Occipital lobe (tissue), 3 donors: ENCODE measurements at places on chromosomes 7 and 10.

- DNase-seq: no peak
Observed at GRCh38 chr10:6738112-6738768, 158.2 kb upstream of the PRKCQ start.

DNA sequence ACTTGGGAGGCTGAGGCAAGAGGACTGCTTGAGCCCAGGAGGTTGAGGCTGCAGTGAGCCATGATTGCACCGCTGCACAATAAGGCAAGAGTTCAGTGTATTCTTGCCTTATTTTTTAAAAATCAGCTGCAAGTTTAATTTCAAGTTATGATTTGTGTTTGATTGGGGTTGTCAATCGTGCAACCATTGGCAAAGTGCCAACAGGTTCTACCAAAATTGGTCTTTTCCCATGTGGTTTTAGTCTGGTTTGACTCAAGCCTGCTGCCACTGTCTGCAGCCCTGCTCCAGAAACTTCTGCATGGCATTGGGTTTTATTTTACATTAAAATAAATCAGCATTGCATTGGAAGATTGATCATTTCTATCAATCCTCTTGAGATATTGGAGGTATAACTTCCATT is 72.7 kb downstream of the PTPRE start:
- DNase-seq: no peak

GRCh38 chr7:81447351-81447952 is 322.4 kb downstream of the HGF start:
- DNase-seq: no peak

GRCh38 chr7:38020121-38020785 is 99.8 kb downstream of the EPDR1 start:
- no peak for DNase-seq

DNA sequence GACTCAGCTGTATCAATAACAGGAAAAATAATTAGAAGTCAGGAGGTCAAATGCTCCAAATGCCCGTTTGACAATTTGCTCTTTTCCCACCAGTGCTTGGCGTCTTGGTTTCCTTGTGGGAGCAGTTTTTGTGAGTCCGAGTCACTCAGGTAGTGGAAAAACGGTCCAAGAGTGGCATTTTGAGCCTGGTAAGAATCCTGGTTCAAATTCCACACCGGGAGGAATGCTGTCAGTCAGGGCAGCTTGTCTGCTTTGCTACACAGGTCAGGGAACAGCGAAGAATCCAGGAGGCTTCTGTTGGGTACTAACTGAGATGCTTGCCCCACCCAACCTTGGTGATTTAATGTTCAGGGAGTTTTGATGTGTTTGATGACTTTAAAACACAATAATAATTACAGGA is 209.5 kb downstream of the HERPUD2 start:
- no peak for DNase-seq

DNA sequence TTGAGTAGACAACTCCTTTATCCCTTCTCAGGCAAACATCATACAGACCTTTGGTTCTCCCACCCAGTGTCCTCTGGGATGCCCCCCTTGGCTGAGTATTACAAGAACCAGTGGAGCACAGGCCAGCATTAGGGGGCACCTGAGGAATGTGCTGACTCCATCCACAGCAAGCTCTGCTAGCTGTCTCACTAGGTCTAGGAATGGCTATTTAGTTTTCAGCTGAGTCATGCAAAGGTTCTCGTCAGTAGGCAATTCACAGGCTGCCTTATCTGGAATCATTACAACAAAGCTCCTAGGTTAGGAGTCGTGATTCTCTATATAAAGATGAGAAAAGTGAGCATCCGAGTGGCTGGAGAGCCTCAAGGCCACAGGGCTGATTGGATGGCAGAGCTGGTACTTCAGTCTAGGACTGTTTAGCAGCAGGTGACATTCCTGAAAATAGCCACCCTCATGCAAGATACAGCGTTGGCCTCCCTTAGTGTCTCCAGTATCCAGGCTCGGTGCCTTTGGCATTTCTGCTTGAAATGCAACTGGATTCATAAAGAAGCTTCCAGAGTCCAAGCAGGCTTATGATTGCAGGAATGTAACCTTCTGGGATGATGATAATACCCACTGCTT is 75.8 kb downstream of the CDCA7L start:
- DNase-seq: no peak

- no peak for DNase-seq
Observed at GRCh38 chr7:80047856-80048459, 86.7 kb upstream of the GNAI1 start.

- no peak for DNase-seq
Observed at GRCh38 chr7:155280446-155281397, 17.0 kb upstream of the INSIG1 start.

DNA sequence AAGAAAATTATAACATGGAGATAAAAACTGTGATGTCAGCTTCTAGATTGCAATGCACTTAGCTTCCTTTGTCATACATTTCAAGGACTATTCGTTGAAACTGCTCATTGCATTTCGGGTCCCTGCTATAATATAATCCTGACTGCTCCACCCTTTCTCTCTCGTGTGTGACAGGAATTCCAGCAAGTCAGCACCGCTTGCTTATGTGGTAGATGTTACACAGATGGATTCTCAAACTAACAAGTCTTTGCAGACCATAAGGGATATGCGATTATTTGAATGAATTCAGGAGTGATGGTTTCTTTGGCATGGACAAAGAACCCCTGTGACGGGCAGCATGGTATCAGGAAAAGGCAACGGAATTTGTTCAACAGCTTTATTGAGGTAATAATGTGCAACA is 184.0 kb downstream of the GRID1 start:
- DNase-seq: no peak

DNA sequence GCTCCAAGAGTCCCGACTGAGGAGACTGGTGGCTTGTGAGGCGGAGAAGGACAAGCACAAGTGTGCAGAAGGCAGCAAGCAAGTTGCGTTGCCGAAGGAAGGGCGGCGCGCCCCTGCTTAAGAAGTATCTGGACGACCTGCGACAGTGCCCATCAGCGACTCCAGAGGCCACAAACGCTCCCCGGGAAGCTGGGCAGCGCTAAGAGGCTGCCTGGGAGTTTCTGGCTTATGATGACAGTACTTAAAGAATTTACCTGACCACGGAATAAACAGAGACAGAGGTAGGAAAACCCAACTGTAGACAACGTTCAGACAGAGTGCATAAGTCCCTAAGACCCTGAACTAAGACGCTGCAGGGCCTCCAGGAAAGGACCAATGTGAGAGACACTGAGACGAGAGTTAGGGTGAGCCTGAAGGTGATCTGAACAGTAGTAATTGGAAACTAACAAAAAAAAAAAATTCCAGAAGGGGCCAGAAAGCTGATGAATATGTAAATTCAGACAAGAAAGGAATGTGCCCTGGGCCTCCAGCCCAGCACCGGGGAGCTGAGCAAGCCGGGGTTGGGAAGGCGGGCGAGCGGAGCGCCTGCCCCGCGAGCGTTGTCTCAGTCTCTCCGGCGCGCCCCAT is 1.0 kb downstream of the OSBPL3 start:
- DNase-seq: no peak

GRCh38 chr7:157472311-157473050 is 135.7 kb downstream of the DNAJB6 start:
- no peak for DNase-seq

DNA sequence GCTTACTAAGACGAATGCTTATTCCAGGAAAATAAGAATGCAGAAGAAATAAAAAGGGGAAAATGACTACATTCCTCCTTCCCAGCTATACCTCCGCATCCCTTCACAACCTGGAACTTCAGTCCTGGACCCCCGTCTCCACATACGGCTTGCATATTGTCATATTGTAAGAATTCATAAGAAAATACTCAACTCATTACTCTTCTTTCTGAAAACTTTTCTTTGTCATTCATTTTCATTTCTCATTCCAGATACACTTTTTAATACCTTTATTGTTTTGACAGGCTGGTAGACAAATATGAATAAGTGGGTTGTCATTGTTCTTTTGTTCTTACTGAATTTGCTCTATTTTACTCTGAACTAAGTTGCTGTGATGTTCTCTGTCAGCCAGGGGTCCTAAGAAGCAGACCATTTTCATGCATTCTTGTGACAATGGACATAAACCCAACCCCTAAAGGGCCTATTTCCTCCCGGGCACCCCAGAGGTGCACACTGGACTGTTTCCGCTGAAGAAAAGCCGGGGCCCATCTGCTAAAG is 23.3 kb upstream of the SFTPA2 start:
- no peak for DNase-seq

- DNase-seq: no peak
Observed at GRCh38 chr10:52027055-52027705, 286.9 kb upstream of the DKK1 start.

GRCh38 chr10:120473593-120473992 is 16.6 kb downstream of the PLPP4 start:
- no peak for DNase-seq

DNA sequence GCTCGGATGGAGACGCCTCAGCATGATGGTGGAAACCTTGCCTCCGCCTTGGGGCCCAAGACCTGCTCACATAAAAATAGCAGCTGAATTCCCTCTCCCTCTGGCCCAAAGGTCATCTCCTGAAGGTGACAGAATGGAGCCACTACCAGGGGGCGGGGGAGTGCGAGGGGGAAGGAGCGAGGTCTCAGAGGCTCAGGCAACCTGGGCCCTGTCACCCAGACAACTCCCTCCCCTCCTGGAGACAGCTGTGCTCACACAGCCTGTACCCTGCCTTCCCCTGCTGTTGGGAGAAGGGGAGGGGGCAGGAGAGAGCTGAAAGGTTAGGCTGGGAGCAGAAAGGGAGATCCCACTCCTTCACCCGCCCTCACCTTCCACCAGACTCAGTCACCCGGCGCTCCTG is 173.0 kb upstream of the RHEB start:
- DNase-seq: no peak

DNA sequence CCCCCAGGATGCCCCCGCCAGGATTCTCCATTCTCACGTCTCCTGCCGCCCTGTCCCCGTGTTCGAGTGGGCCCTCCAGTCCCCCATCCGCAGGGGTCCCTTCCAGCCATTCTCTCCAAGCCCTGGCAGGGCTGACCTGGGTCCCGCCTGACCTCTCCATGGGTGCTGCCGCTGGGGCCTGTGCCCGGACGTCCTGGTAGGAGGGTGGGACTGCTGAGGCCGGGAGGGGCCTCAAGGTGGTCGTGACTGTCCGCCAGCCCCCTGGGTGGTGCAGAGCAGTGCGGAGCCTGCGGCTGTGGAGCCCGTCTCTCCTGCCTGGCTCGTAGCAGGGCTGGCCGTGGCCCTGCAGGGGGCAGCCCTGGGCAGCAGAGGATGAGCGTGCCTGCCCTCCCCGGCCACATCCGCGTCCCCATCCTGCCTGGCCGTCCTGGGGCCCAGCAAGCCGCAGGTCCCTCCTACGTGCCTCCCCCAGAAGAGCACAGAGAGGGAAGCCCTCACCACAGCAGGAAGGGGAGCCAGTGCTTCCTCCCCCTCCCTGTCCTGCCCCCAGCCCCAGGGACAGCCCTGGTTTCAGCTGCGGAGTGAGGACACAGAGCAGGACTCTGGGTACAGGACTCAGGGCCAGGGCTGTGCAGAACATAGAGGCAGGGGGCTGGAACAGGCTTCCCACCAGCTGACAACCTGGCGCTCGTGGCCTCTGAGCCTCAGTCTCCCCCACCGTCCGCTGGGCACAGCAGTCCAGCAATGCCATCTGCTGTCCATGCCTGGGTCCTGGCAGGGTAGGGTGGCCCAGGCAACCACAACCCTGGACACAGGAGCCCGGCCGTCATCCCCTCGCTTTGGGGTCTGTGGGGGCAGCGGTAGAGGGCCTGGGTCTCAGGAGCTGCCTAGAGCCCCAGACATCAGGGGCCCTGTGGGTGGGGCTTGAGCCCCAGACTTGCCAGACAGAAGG is 1.5 kb upstream of the GRIFIN start:
- DNase-seq: no peak

- DNase-seq: no peak
Observed at GRCh38 chr10:127195041-127195506, 1.3 kb downstream of the INSYN2A start.

DNA sequence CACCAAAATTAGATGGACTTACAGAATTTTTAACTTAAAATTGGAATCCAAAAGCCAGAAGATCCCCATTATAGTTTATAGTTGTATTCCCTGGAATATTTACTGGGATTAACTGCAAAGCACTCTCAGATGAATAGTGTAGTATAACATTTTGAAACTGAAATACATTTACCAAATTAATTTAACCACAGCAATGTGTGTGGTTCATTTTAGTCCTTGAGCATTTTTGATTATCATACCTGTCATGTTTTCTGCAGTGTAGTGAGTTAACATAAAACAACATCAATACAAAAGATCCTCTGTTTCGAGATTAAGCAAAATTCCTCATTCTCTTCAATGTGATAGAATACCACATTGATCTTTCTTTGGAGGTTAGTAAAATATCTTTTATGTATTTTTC is 3.7 kb downstream of the VIM start:
- no peak for DNase-seq

DNA sequence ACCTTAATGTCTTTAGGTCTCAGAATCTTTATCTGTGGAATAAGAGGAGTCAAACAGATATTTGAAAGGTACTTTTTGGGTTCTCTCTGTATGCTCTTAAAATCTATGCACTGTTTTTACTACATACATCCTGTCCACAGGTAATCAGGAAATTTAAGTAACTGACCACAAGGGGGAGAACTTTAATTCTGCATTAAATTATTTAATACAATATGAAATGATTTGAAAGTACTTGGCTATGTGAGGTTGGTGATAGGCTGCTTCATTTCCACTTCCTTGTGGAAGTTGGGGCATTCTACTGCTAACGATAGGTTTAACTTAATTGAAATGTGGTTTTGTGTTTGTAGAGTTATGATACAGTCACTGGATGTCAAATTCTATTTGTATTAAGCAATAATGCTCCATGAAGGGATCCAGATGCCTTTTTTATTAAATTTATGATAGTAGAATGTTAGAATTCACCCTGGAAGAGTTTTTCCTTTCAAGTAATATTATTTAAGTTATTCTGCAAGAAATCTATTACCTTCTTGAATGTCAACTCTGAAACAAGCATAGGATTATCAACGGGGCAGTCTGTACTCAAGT is 6.0 kb downstream of the TEX47 start:
- no peak for DNase-seq

DNA sequence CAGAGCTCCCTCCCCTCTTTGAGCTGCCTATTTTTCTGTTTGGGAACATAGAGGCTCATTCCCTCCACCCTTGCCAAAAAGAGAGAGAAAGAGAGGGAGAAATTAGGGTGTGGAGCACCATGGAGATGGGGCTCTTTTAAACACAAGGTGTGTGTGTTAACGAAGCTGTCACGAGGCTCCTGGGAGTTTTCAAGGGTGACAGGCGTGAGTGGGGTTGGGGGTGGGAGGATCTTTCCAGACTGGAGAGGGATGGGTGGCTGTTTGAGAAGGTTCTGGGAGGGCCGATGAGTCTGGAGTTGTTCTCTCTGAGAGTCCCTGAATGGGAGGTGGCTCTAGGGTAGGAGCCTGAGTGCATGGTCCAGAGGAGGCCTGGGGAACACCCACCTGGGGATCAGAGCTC is 45.0 kb downstream of the PALD1 start:
- no peak for DNase-seq
